Astrocyte of the hippocampus (primary cell): ENCODE measurements at places on chromosomes 6 and 20.

DNA sequence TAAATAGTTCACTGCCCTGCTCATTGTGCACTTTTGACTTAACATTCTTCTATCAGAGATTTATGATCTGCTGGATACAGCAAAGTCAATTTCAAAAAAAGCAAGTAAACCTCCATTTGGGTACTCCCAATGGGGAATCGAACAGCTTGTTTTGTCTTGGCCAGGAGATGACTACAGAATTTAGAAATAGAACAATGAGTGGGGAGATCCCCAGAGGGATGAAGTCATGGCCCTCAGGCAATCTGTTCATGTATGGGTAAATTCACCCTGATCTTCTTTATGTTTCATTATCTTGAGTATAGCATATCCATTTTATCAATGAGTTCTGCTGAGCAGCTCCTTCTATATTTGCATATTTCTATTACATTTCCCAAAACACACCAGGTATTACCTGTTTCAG lies 1681.9 kb downstream of the HACE1 start:
- no peak for DNase-seq

- no peak for DNase-seq
These were observed 83.9 kb downstream of the ZDHHC14 start for GRCh38 chr6:157464653-157465535.

DNA sequence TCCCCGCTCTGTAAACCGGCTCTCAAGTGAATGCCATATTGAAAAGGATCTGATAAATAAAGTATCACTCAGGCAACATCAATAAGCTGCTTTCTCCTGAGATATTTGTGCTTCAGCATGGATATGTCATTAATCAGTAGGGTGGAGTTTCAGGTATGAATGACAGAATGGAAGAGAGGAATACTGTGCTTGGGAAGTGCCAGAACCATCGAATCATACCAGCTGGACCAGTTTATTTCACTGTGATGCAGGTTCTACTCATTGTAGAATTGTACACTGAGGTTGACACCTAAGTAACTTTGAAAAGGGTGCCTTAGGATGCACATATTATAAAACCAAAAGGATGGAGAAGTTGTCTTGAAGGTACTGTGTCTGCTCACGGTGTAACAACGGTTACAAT lies 17.9 kb upstream of the TBC1D7 start:
- no peak for DNase-seq

DNA sequence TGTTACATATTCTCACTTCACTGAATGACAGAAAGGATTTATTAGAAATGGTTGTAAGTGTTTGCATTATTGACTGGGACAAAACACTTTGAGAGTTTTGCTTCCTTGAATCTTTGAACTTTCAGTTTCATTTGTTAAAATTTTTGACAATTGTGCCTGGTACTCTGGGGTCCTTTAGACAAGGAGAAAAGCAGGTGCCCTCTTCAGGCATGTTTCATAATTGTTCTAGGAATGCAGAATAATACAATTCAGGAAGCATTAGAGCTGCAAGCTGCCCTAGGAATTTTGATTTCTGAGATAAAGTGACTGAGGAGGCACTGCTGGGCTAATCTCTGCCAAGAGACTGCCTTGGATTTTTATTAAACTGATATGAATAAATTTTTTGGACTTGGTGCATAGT lies 49.7 kb downstream of the TOP1 start:
- DNase-seq = peak; percentile 75

- peak; percentile 78 for DNase-seq
These were observed 50.6 kb upstream of the CCDC167 start for GRCh38 chr6:37550191-37550831.

DNA sequence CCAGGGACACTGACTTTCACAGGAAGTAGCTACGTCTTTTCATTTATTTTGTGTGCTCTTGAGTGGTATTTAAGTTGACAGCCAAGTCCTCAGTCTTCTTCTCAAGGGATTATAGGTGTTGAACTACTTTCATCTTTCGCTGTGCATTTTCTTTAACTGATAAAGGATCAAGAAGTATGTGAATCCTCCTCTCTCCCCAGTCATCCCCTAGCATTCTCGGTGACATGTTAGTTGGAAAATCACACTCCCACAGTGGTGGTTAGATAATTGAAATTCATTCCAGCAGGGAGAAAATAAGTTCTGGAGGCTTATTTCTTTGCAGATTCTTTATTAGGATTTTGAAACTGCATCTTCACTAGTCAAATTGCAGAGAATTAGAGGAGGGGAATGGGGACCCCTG lies 569.4 kb downstream of the MEI4 start:
- DNase-seq = no peak

- DNase-seq = no peak
These were observed 223.0 kb downstream of the BCKDHB start for GRCh38 chr6:80329496-80329895.

- no peak for DNase-seq
These were observed 328.4 kb upstream of the CNR1 start for GRCh38 chr6:88494401-88495140.

DNA sequence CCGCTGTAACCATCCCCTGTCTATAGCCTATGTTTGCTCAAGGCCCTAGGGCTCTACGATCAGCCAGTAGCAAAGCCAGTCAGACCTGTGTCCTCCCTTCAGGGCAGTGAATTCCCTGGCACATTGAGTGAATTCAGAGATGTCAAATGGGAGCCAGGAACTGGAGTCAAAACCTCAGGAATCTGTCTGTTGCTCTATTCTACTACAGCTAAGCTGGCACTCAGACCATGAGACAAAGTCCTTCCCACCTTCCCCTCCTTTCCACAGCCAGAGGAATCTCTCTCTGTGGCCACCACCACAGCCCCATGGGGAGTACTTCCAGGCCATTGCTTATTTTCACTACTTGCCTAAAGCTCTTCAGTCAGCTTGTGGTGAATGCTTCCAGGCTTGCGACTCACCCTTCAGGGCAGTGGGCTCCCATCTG lies 82.0 kb downstream of the PKIB start:
- peak; percentile 97 for DNase-seq

DNA sequence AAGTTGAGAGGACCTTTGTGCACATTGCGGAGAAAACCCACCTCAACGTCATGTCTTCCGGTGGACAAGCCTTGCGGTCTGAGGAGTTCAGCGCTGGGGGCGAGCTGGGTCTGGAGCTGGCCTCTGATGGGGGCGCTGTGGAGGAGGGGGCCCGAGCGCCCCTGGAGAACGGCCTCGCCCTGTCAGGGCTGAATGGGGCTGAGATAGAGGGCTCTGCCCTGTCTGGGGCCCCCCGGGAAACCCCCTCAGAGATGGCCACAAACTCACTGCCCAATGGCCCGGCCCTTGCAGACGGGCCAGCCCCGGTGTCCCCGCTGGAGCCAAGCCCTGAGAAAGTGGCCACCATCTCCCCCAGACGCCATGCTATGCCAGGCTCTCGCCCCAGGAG lies 14.6 kb upstream of the SLC22A7 start:
- DNase-seq = no peak

DNA sequence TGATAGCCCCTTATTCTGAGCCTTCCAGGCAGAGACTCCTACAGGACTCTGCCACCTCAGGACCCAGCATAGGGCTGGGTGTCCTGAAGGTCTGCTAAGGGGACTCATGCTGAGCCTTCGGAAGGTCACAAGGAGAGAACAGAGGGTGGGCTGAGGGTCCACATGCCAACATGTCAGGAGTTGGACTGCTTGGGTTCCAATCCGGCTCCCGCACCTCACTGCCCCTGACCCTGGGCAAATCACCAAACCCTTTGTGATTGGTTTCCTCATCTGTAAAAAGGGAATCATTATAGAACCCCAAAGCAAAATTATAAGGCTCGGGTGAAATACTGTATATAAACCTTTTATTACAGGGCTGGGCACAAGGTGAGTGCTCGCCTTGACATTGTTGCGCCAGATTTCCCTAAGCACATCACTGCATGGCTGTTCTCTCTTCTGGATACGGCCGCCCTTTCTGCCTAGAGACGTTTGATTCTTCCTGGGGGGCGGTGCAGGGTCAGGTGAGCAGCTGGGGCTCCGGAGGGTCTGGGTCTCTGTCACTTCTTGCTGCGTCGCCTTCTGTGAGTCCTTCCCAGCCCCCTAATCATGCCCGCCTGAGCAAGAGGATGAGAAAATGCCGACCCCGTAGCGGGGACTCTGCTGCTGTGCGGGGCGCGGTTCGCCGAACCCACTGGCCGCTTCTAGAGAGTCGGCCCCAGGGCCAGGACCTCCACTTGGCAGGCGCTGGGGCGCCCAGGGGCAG lies 90.5 kb upstream of the EPB41L1 start:
- DNase-seq = no peak

GRCh38 chr6:12068899-12069557 lies 56.9 kb downstream of the HIVEP1 start:
- DNase-seq = no peak

GRCh38 chr6:40347571-40348011 lies 239.6 kb downstream of the LRFN2 start:
- no peak for DNase-seq

GRCh38 chr20:53621482-53622246 lies 28.0 kb upstream of the ZNF217 start:
- DNase-seq = peak; percentile 79

DNA sequence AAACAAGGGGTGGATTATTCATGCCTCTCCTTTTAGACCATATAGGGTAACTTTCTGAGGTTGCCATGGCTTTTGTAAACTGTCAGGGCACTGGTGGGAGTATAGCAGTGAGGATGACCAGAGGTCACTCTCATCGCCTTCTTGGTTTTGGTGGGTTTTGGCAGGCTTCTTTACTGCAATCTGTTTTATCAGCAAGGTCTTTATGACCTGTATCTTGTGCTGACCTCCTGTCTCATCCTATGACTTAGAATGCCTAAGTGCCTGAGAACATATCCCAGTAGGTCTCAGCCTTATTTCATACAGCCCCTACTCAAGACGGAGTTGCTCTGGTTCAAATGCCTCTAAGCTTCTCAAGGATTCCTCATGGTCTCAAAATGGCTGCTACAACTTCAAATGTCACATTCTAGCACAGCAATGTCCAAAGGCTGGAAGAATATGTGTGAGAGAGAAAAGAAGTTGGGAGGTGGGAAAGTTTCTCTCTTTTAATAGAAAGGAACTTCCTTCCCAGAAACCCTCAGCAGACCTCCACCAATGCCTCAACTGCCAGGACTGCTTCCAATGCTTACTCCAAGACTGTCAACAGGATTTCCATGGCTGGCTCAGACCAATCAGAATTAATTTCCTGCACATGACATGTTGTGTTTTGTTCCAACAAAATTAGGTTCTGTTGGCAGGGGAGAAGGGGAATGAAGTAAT lies 46.6 kb upstream of the SLC9A8 start:
- no peak for DNase-seq

DNA sequence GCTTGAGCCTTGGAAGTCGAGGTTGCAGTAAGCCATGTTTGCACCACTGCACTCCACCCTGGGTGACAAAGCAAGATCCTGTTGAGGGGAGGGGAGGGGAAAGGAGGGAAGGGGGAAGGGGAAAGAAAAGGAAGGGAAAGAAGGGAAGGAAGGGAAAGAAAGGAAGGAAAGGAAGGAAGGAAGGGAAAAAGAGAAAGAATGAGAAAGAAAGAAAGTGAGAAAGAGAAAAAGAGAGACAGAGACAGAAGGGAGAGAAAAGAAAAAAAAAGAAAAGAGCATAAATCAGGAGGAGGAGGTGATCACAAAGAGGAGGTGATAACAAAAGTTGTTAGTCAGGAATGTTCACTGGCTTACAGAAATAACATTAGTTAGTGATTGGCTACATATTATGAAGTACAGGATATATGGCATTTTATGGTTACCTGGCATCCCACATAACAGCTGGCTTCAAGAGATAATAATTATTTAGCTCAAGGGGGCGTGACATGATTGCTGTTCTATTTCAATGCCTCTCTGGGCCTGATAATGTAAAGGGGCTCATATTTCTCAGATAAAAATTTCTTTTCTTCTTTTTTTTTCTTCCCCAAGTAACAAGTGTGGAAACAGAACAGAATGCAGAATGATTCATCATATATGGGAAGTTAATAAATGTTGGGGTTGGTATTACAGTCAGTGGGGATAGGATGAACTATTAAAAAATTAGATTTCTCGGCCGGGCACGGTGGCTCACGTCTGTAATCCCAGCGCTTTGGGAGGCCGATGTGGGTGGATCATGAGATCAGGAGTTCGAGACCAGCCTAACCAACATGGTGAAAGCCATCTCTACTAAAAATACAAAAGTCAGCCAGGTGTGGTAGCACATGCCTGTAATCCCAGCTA lies 27.1 kb downstream of the SAMHD1 start:
- no peak for DNase-seq

DNA sequence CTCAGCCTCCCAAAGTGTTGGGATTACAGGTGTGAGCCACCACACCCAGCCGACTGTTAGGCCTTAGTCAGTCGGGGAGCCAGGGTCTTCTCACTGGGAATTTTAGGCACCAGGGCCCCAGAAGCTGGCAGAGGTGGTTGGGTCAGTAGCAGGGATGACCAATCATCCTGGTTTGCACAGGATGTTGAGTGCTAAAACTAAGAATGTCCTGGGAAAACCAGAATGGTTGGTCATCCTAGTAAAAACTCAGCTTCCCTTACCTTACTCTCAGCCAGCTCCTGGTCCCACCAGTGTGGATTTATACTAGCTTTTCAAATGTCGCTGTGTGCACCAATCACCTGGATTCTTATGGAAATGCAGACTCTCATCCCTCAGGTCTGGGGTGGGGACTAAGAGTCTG lies 31.8 kb downstream of the KCNG1 start:
- no peak for DNase-seq

DNA sequence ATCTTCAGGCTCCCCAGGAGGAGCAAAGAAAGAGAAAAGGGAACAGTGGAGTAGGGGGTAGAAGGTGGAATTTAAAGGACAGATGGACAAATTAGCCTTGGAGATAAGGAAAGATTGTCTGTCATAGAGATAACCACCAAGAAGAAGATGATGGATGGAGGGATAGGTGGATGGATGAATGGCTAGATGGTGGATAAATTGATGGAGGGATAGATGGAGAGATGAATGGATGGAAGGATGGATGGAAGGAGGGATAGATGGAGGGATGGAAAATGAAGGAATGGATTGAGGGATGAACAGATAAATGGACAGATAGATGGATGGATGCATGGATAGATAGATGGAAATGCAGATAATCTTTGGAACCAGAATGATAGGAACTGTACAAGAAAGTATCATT lies 102.8 kb downstream of the TNFAIP3 start:
- DNase-seq = no peak

GRCh38 chr6:145784683-145785082 lies 29.9 kb downstream of the FBXO30 start:
- DNase-seq = no peak

DNA sequence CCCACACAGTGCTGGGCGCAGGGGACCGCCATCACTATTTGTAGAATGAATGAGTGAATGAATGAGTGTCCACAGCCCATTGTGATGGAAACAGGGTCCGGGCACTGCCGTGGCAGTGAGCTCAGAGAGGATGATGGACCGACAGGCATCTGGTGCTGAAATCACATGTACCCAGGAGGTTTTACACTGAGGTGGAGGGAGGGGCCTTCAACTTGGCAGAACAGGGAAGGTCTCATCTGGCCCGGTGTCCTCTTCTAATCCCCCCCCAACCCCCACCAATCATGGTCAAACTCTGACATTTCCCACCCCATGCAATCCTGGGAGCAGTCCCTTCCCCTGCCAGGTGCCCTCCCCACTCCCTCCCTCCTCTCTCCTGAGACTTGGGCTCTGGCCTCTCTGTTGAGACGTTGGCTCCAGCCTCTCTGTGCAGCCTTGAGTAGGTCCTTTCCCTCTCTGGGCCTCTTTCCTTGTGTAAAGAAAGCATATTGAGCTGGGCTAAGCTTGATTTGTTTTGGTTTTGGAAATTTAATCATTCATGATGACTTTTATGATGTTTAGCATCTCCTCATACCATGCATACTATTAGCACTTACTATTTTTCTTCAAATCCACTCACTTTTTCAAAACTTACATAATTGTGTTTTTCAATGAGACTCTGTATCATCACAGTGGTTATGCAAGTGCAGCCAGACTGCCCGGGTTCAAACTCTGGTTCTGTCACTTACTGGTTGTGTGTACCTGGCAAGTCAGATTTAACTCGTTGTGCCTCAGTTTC lies 10.8 kb downstream of the KIAA1755 start:
- no peak for DNase-seq
